Jurkat, Clone E6-1 (cell line): ENCODE measurements at places on chromosomes 7 and 10.

DNA sequence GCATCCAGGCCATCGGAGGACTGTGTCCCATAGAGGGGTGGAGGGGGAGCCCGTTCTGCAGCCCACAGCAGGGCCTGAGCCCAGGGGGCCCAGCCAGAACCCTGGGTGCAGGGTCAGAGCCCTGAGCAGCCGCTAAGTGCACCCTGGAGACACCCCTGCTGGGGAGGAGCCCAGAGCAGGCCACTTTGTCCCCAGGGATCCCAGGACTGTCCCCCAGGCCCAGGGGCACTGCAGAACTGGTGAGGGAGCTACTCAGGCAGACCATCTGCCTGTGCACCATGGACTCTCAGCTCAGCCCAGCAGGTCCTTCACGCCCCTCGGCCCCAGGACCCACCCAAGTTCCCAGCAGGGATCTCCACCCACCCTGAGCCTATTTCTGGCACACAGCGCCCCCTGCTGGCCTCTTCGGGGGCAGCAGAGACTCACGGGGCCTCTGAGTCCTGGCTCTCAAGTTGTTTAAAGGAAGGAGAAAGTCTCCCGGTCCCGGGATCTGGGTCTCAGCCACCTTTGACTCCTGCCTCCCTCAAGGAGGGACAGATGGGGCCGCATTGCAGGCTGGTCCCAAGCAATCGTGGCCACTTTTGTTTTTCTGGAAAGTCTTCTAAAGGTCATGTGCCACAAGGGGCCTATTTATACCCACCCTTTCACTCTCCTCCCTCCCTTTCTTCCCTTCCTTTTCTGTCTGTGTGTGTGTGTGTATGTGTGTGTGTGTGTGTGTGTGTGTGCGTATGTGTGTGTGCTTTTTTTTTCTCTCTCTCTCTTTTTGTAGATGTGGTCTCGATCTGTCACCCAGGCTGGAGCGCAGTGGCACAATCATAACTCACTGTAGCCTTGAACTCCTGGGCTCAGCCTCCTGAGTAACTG, 90.3 kb downstream of the MYL10 start:
- DNase-seq, result peak; percentile 24

DNA sequence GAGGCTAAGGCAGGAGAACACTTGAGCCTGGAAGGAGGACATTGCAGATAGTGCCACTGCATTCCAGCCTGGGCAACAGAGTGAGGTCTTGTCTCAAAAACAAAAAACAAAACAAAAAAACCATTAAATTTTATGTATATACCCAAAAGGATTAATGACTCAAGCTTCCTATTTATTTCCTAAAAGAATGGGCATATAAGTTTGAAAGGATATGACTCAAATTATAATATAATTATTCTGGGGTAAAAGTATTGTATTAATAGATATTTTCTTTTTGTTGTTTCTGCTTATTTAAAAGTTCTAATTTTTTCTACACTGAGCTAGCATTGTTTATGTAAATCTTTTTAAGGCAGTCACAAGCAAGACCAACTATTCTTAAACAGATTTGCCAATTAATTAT, 42.2 kb upstream of the CABCOCO1 start:
- DNase-seq, result no peak

- DNase-seq, result no peak
These were observed 37.0 kb downstream of the NHLRC2 start for GRCh38 chr10:113891476-113891875.

DNA sequence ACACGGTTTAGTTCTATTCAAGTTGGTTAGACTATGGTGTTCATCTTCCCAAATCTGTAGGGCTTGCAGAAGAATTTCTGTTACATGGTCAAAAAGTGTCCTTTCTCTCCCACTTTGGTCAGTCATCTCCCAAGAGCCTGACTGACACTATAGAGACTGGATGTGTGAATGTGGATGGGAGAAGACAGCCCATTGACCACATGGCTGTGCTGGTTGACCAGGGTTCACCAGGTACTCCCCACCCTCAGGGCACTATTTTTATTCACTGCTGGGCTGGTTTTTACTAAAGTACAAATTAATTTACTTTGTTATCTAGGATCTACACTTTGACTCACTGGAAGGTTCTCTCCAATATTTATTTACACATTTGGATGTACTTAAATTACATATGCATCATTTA, 2.3 kb downstream of the ZNF804B start:
- DNase-seq, result no peak

GRCh38 chr7:39720586-39720985, 97.2 kb downstream of the RALA start:
- DNase-seq, result no peak

DNA sequence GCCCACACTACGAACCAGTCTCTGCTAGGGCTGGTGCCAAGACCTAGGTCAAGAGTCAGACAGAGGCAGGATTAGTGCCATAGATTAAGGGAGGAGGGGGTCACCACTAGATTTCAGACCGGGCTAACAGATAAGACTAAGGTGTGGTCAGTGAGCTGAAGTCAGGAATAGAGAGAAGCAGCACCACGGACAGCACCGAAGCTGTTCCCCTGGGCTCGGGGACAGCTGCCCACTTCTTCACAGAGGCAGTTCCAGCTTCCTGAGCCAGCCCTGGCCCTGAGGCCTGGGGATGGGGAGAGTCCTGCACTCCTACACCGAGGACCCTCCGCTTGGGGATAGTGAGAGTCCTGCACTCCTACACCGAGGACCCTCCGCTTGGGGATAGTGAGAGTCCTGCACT, 11.2 kb upstream of the JAKMIP3 start:
- no peak for DNase-seq

DNA sequence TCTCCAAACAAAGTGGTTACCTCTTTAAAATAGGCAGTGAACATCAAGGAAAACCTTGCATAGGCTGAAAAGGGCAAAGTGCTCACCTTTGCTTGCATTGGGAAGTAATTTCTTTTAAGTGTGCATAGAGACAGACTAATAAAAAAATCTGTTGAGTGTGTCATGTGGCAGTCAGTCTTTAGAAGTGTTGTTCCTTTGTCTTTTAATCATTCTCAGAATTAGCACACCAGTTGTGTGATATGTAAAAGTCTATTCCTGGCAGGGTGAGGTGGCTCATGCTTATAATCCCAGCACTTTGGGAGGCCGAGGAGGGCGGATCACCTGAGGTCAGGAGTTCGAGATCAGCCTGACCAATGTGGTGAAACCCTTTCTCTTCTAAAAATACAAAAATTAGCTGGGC, 117.0 kb downstream of the INSYN2A start:
- no peak for DNase-seq

DNA sequence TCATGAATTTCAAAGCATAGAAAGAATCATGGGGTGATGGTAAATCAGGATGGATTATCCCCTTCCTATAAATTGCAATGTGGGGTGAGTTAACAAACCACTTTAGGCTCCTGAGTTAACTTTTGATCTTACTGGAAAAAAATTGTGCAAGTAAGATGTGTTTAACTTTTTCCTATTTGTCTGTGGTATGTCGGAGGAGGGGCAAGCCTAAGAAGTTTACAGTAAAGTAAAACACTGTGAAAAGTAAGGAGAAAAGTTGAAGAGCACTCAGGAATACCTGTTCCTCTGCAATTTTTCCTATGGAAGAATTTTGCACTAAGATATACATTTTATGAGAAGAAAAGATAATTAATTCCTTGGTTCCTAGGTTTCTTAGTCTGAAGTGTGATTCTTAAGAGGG, 44.4 kb downstream of the IFIT5 start:
- DNase-seq, result no peak
